Dermis lymphatic vessel endothelial cell (primary cell): ENCODE measurements at places on chromosomes 3 and 15. TPM values are rescaled to one million over a fixed set of nuclear protein-coding genes. Genes with fewer than 3 reads are reported as not detected.

NEK10 gene
- total RNA-seq = 0.65 and 1.4 TPM in 2 replicates

CKMT1A gene
- not detected in 2 replicates for total RNA-seq

ZNF620 gene
- 6.7 and 7.6 TPM in 2 replicates for total RNA-seq

CACNA1D gene
- 0.09 TPM in 1 of 2 replicates, not detected in the other for total RNA-seq
